Inflammatory macrophage treated with lipopolysaccharide for 1 hour (primary cell): ENCODE measurements at places on chromosomes 7 and 10.

DNA sequence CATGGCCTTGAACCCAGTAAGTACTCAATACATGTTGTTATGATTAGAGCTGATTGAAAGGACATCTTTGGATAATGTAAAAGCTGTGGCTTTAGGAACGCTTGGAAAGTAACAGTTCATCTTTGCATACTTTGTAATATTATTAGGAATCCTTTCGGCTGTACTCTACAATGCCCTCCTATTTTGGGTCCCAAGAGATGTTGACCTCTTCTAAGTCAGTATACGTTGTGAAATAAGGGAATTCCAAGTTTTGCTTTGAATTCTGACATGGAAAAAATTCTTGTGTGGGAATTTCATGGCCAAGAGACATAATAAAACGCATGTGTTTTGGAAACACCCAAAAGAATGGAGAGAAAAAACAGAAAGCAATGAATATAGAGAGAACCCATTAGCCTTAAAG lies 7.7 kb downstream of the AGR3 start:
- no peak for DNase-seq

DNA sequence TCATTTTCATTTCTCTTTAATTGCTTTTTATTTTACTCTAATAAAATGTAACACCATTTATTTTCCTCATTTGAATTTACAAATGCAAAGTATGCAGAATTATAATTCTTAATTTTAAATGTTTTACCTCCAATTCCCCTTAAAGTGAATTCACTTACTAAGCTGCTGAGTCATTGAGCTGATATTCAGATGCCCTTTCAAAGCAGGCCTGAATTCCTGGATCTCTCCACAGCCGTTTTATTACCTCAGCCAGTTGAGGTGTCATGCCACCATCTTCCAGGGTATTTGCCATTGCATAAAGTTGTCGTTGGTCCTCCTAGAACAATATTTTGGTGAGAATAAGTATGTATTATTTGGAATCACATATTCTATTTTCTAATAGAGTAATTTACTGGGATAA lies 33.2 kb downstream of the GNAT3 start:
- no peak for DNase-seq

- peak; percentile 27 for DNase-seq
These were observed 24.3 kb downstream of the PTPN12 start for GRCh38 chr7:77561352-77561751.

DNA sequence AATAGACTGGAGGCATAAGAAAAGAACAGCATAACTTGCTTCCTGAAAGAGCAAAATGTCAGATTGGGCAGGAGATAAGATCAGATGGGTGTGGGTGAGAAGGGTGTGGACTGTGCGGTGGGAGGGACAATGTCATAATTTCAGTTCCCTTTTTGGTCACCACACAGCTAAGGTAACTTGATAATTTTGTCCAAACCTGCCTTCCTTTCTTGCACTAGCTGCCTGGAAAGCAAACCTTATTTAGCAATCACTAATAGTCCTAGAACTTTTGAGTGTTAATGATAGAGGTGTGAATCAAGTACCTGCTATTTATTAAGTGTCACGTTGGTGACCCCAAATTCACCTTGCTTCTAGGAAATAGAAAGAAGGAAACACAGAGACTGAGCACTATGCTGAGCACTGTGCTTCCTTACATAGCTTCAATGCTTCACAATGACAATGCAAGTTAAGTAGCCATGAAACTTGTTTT lies 72.4 kb upstream of the SP4 start:
- DNase-seq: peak; percentile 68

GRCh38 chr7:73671322-73671661 lies 3.7 kb downstream of the VPS37D start:
- no peak for DNase-seq

- no peak for DNase-seq
These were observed 23.1 kb downstream of the DNAJB9 start for GRCh38 chr7:108592646-108593201.

- DNase-seq: no peak
These were observed 25.2 kb upstream of the ZNF488 start for GRCh38 chr10:47409171-47409865.

- DNase-seq: no peak
These were observed 405.5 kb downstream of the GRID1 start for GRCh38 chr10:85961073-85961472.

DNA sequence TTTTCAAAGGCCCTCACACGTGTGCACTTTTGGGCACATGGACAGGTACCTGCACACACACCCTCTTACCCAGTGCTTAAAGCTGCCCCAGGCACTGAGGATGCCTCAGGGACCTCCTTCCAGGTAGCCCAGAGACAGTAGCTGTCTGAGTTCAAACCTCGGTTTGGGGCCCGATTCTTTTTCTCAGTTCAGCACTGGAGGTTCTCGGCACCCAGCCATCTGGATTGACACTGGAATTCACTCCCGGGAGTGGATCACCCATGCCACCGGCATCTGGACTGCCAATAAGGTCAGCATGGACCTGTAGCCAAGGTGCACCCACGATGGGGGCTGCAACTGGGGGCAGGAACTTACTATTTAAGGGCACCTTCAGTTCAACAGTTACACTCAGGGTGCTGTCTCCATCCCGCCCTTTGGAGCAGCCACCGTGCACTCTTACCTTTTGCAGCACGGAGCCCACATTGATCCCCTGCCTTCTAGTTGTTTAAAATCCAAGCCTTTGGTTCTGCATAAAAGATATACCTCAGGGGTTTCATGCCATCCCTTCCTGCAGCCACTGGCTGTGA lies 17.7 kb downstream of the CPA5 start:
- no peak for DNase-seq

GRCh38 chr10:72364239-72364777 lies 9.6 kb upstream of the DNAJB12 start:
- DNase-seq: peak; percentile 93

GRCh38 chr7:128737867-128738385 lies 1.2 kb upstream of the CALU start:
- no peak for DNase-seq

DNA sequence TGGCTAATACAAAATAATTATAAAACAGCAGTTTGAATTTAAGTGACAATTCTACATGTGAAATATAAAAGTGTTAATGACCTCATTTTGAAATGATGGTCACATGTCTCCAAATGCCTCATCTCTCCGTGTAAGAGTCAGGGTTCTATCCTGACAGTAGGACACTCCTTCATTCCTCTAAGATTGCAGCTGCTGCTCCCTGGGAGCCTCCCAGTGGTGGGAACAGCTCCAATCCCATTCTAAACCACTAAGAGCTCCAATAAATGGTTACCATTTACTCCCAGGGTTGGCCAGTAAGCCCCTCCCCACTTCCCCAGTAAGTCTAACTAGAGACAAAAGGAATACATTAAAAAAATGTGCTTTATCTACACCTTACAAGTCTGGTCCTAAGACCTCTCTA lies 344.6 kb upstream of the AOAH start:
- no peak for DNase-seq

DNA sequence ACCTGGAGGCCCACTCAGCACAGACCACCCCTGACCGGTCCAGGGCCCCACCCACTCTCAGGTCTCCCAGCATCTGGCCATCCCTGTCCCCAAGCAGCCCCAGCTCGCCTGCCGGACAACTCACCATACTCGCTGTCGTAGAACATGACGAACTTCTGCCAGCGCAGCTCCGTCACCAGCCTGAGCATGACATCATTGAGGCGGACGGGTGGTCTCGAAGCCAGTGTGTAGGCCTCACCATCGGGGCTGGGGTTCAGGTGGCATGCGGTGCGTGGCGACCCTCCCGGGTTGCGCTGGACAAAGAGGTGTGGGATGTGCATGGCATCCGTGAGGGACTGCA lies 160.4 kb downstream of the GRID1 start:
- DNase-seq: no peak

DNA sequence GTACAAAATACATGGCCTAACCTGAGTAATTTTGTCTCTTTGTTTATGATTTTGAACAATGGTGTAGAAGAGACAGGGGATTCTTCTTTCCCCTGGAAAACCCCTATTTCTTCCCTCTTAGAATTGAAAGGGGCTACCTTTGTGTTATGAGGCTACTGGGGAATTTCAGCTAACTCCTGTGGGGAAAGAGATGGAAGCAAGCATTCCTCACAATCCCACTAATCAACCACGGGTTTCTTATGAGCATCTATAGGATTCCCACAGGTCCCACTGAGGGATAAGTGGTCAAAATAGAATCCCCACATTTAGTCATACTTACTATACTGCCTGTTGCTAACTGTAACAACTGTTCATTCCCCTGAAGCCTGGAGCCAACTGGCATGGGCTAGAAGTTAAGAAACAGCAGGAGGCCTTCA lies 32.2 kb upstream of the ITGB8 start:
- no peak for DNase-seq

- DNase-seq: no peak
These were observed 311.8 kb downstream of the PTPRN2 start for GRCh38 chr7:158275711-158276413.

GRCh38 chr7:42414028-42414427 lies 177.0 kb upstream of the GLI3 start:
- DNase-seq: no peak
